ENCODE measurements at places on chromosomes 11 and 22.

GRCh38 chr11:94171693-94172440, 43.2 kb downstream of the PANX1 start:
- peak; percentile 46 for DNase-seq

GRCh38 chr11:27688076-27688475, 12.2 kb downstream of the BDNF start:
- peak; percentile 76 for DNase-seq

DNA sequence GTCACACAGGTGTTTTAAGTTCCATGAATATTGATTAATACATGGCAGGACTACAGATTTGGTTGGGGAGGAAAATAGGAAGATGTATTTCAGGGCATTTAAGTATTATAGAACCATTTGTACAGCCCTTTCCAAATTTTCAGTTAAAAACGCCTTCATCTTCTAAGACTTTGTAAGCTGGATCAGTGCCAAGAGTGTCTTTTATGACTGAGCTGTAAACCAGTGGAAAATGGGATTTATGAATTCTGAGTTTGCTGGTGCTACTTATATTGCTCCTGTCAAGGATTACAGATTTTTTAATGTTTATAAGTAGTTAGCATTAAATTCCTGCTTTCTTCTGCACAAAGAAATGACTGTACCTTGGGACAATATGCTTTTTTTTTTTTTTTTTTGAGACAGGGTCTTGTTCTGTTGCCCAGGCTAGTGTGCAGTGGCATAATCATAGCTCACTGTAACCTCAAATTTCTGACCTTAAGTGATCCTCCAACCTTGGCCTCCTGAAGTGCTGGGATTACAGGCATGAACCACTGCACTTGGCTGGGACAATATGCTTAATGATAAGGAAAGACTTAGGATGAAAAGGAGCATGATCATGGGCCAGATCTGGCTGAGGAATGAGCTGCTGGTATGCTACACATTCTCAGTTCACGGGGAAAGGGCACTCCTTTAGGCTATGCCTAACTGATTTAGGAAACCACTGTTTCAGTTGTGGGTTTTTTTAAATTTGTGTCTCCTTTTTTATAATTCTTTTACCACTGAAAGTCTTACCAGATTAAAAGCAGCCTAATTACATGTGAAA, 113.6 kb upstream of the MTNR1B start:
- DNase-seq: peak; percentile 40

DNA sequence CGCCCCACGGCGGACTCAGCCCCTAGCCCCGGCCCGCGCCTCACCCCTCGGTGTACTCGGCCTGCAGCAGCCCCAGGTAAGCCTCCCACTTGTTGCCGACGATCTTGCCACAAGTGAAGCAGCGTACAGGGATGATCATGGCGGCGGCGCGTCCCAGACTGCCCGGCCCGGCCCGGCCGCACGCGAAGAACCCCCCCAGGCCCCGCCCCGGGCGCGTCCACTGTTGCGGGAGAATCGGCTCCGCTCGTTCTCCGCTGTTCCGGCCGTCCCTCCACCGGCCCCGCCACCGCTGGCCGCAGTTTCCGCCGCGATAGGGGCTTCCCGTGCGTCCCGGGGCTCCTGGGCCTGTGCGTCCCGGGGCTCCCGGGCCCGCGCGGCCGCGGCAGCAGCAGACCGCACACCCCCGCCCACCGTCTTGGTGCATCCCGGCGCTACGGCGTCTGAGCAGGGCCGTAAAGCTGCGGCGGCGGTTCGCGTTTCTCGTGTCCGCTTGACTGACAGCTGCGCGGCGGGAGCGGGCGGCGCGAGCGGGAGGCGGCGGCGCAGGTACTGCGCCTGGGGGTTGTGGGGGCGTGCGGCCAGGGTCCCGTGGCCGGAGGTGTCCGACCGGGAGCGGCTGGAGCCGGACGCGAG, at the start of the genes POLR2L and TSPAN4:
TSS of gene POLR2L (minus strand) at position 160 of the 633 bp plus-strand sequence. CDS start at position 139, 21 bp downstream.
TSS of gene TSPAN4 (plus strand) at position 483 of the 633 bp plus-strand sequence. CDS start 7,453 bp downstream, outside the sequence.
- DNase-seq: peak; percentile 96

DNA sequence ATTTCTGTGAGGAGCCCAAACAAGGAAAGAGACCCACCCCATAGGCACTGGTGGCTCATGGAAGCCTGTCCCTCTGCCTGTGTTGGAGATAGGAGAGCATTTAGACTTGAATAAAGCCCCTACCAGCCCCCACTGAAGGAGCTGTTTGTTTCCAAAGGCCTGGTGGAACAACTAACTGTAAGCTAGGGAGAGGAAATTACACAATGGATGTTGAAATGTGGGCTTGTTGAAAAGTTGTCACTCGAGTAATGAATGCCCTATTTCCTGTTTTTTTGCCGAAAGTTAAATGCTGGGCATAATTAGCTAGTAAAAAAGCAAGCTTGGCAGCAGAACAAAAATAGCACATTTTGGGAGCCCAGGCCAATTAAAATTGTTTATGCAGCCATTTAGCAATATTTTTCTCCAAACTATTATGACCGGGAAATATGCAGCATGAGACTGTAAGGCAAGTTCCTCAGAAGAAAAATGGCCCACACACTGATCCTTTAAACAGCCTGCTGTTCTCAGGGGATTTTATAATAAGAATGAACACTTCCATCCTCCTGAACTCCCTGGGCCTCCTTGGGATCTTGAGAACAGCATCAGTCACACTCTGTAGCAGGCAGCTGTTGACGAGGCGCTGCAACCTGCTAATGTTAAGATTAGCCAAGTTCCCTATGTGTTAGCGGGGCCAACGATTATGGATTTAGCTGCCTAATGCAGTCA, 38.6 kb upstream of the LMO2 start:
- peak; percentile 35 for DNase-seq

DNA sequence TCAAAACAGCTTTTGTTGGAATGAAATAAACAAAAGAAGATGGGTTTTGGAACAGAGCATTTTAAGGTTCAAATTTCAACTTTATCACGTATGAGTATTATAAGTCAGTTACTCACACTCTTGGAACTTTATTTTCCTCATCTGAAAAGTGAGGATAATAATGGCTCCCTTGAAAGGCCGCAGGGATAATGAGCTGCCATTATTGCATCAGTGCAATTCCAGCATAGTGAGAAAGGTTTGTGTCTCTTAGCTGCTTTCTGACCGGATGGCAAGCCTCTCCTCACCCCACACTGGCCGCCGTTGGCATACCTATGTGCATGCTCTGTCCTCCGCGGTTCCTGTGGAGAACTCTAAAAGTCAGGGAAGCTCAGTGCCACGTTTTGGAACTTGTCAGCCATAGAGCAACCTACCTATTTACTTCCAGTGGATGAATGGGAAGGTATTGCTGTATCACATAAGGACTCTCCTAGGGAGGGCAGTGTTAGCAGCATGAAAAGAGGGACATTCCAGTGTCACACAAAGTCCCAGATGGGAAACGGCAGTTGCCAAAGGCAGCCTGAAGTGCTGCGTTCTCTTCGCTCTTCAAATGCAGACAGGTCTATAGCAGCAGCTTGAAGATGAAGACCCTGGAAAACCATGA, 368.9 kb downstream of the NTM start:
- peak; percentile 33 for DNase-seq

GRCh38 chr11:130478204-130478701, 29.8 kb downstream of the ADAMTS15 start:
- DNase-seq: no peak

- DNase-seq: no peak
Measured at GRCh38 chr11:115802641-115803040, 298.4 kb upstream of the CADM1 start.

DNA sequence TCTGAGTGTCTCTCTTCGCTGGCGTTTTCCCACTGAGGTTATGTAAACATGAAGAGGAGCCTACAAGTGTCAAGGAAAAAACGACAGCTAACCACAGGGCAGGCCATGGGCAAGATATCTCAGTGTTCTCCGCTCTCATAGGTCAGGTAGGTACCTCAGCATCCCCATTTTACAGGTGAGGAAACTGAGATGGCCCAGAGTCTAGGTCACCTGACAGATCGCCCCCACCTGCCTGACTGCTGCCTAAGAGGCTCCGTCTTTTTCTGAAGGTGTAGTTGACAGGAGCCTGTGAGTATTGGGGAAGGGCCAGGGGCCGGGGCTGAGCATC, 847 bp upstream of the NDUFA6 start:
- DNase-seq: peak; percentile 71

GRCh38 chr11:123392431-123392830, 37.6 kb upstream of the GRAMD1B start:
- DNase-seq: no peak

DNA sequence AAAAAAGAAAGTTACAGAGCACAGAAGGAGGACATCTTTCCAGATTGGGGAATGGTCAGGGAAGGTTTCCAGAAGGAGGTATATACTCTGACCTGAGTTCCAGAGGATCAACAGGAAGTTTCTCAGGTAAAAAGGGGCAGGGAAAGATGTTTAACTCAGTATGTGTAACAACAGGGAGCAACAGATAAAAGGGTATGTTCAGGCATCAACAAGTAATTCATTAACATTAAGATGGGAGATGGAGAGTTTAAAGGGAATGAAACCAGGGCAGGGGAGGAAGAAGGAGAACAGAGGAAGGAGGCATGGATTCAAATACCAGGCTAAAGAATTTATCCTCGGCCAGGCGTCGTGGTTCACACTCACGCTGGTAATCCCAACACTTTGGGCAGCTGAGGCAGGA, 2.5 kb upstream of the DENND5A start:
- DNase-seq: no peak

DNA sequence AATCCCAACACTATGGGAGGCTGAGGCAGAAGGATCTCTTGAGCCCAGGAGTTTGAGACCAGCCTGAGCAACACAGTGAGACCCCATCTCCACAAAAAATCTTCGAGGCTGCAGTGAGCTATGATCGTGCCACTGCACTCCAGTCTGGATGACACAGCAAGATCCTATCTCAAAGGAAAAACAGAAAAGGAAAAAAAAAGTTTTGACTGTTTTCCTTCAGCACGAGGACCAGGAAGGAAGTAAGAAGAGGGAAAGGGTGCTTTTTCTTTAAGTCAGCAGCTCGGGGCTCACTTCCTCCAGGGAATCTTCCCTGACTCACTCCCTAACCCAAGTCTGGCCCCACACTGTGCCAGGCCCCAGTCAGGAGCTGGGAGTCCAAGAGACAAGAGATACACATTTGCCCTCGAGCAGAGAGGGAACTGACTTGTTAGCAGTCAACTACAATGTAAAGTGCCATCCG, 14.2 kb downstream of the ARRB1 start:
- no peak for DNase-seq

- no peak for DNase-seq
Measured at GRCh38 chr11:3840004-3840869, 522 bp downstream of the RHOG start.

GRCh38 chr11:68006606-68007166, 2.8 kb upstream of the UNC93B1 start:
- no peak for DNase-seq

DNA sequence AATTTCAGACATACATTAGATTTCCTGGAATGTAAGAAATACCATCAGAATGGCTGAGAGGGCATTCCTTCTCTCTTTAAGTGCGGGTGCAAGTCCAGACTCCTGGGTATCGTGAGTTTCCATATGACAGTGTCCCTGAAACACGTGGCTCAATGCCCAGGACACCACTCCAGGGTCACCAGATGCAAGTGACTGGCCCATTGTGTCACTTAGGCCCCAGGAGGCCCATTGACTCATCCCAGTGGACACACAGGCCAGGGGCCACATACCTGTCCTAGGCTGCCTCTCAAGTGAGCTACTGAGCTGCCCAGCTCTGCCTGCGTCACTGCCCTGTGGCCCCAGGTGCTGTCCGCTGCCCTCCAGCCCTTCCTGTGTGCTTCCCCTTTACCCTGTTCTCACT, 18.5 kb downstream of the FBLN1 start:
- DNase-seq: no peak

DNA sequence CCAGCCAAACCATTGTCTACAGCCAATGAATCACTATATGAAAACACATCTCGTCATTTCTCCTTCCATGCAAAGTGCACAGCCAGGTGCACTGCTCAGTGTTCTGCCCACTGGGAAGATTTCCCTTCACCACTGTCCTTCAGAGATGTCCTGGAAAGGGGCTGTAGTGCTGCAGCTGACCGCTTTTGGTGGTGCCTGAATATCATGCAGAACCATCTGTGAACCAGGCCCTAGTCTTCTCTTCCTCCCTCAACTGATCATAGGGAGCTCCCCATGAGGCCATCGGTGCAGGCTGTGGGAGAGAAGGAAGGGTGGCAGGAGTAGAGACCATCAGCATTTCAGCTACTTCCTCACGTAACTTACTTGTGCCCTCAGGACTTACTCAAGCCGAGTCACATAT, 70.2 kb downstream of the GAB4 start:
- DNase-seq: no peak

DNA sequence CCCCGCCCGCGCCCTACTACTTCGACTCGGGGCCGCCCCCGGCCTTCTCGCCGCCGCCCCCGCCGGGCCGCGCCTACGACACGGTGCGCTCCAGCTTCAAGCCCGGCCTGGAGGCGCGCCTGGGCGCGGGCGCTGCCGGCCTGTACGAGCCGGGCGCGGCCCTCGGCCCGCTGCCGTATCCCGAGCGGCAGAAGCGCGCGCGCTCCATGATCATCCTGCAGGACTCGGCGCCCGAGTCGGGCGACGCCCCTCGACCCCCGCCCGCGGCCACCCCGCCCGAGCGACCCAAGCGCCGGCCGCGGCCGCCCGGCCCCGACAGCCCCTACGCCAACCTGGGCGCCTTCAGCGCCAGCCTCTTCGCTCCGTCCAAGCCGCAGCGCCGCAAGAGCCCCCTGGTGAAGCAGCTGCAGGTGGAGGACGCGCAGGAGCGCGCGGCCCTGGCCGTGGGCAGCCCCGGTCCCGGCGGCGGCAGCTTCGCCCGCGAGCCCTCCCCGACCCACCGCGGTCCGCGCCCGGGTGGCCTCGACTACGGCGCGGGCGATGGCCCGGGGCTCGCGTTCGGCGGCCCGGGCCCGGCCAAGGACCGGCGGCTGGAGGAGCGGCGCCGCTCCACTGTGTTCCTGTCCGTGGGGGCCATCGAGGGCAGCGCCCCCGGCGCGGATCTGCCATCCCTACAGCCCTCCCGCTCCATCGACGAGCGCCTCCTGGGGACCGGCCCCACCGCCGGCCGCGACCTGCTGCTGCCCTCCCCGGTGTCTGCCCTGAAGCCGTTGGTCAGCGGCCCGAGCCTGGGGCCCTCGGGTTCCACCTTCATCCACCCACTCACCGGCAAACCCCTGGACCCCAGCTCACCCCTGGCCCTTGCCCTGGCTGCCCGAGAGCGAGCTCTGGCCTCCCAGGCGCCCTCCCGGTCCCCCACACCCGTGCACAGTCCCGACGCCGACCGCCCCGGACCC, 17.4 kb upstream of the ACR start:
- DNase-seq: no peak

DNA sequence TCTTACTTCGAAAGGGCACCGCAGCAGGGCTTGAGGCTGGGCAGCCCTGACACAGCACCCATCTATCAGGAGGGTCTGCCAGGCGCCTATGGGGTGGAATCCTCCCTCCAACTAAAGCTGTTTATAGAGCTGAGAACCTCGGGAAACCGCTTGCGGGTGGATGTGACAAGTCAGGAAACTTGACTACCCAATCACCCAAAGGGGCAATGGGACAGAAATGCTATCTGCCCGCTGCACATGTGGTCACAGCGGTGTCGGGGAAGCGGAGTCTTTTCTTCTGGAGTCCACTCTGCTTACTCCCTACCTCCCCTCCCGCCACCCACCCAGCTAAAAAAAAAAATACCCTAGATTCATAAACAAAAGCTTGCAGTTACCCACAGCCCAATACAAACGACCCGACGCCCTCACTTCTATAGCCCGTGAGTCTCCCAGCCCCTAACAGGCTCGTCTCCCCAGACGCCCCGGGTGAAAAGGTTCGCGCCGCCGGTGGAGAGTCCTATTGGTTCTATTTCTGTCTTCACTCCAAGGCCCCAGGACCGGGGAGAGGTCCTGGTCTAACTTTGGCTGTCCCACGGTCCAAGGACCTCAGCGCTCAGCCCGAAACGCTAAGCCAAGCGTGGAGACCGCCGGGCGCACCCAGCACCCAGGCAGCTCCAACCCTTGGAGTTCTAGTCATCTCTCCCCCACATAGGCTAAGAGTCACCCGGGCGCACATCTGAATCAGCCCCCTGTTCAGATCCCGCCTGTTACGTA, 1.4 kb downstream of the TRPC6 start:
- DNase-seq: no peak

- no peak for DNase-seq
Measured at GRCh38 chr22:23696326-23696851, 5.6 kb downstream of the RGL4 start.

All from NCI-H69 (cell line).